ENCODE measurements at places on chromosomes 6 and 20.

DNA sequence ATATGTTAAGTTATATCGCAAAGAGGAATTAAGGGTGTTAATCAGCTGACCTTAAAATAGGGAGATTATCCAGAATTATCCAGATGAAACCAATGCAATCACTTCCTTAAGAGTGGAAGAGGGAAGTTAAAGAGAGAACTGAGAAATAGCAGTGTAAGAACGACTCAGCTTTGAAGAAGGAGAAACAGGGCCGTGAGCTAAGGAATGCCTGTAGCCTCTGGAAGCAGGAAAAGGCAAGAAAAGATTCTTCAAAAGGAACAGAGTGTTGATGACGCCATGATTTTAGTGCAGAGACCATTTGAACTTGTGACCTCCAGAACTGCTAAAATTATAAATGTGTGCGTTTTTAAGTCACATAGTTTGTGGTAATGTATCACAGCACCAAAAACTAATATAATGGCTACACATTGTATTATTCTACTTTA, 32.7 kb downstream of the ILRUN start:
- DNase-seq: no peak

GRCh38 chr6:91476000-91476399, 889.1 kb upstream of the MAP3K7 start:
- peak; percentile 92 for DNase-seq

GRCh38 chr6:8077991-8078390, 13.8 kb upstream of the BLOC1S5 start:
- no peak for DNase-seq

- no peak for DNase-seq
Measured at GRCh38 chr6:79330704-79331103, 96.2 kb upstream of the HMGN3 start.

- DNase-seq: no peak
Measured at GRCh38 chr6:147615659-147616456, 107.4 kb downstream of the SAMD5 start.

- no peak for DNase-seq
Measured at GRCh38 chr6:108739496-108740330, 108.5 kb upstream of the ARMC2 start.

- no peak for DNase-seq
Measured at GRCh38 chr6:26129656-26130055, 42.4 kb downstream of the HFE start.

DNA sequence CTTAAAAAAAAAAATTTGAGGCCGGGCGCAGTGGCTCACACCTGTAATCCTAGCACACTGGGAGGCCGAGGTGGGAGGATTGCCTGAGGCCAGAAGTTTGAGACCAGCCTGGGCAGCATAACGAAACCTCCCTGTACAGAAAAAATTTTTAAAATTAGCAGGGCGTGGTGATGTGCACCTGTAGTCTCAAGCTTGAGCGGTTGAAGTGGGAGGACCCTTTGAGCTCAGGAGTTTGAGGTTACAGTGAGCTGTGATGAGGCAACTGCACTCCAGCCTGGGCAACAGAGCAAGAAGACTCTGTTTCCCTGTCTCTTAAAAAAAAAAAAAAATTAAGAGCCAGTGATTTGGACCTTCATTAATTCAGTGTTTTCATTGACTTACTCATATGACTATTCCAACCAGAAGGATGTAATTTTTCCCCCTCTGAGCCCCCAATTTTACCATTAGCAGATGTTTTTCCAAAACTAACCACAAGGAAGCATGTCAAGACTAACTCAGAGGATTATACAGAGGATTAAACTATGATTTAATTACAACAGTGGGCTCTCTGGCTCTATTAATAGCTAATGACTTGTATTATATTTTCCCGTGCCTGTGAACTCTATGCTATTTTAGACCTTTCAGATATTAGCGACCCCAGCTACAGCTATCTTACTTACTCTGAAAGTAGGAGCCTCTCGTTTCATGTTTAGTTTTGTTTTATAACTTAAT, 75.1 kb downstream of the ARID1B start:
- DNase-seq: no peak

- DNase-seq: peak; percentile 46
Measured at GRCh38 chr6:154842833-154843232, 109.6 kb downstream of the SCAF8 start.

- no peak for DNase-seq
Measured at GRCh38 chr20:57391439-57392301, 474 bp downstream of the RBM38 start.

DNA sequence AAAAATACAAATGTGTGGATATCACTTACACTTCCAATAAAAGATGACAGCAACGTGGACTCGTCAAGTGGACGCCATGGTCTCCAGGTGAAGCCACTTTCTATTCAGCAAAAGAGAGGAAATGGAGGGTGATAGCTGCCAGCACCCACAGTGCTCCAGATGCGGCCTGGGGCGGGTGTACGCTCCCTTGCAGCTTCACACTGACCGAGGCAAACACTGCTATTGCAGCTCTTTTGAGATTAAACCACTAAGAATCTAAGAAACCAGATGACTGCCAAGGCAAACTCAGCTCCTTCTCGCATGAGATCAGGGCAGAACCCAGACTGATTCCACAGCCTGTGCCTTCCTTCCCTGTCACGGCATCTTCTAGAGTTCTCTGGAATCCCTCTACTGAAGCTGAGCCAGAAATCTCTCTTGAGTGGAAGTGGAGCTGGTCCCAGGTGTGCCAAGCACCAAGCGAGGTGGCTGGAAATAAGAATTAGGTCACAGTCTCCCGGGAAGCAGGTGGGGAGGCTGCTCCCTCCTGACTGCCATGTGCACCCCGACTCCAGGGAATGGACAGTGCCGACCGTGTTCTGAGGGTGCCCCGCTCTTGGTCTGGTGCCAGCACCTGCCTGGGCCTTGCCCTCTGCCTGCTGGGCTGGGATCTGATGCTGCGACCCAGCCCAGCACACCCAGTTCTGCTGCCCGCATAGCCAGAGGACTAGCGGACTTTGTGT, 90.1 kb upstream of the AFDN start:
- DNase-seq: no peak

GRCh38 chr6:116586738-116587137, 15.4 kb downstream of the RWDD1 start:
- no peak for DNase-seq

DNA sequence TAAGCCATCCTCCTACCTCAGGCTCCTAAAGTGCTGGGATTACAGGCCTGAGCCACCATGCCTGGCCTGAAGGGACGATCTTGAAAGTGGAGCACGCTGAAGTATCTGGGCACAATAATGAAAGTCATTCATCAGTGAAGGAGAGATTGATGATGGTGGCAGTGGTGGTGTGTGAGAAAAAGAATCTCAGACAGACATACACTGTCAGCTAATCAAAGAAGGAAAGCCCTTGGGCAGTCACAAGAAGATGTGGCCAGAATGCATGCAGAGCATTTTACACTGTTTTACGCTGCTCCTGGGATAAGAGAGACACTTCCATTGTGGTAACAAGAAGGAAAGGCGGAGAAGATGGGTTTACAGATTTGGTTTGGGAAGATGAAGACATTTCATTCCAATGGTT, 20.4 kb upstream of the BMP6 start:
- no peak for DNase-seq

DNA sequence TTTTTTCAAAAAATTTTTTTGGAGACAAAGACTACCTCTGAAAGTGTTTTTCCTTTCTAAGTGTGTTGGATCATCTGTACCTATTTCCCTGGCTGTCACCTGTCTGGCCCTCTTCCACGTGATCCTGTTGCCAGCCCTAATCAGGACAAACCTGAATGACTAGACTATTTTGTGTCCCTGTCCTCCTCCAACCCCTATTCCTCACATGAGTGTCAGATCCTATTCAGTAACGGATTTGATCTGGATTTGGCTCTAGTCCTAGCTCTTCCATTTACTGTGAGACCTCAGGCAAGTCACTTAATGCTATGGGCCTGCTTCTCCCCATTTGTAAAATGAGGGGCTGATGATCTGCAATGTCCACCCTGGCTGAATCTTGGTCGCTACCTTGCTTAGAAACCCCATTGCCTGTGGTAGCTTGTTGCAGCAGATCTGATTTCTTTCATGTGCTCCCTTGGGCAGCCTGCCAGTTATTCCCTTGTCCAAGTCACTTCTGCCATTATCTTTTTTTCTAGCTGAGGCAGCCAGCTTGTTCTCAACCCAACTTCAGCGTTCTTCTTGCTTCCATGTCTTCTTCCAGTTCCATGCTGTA, 4.8 kb downstream of the PHF20 start:
- peak; percentile 66 for DNase-seq

DNA sequence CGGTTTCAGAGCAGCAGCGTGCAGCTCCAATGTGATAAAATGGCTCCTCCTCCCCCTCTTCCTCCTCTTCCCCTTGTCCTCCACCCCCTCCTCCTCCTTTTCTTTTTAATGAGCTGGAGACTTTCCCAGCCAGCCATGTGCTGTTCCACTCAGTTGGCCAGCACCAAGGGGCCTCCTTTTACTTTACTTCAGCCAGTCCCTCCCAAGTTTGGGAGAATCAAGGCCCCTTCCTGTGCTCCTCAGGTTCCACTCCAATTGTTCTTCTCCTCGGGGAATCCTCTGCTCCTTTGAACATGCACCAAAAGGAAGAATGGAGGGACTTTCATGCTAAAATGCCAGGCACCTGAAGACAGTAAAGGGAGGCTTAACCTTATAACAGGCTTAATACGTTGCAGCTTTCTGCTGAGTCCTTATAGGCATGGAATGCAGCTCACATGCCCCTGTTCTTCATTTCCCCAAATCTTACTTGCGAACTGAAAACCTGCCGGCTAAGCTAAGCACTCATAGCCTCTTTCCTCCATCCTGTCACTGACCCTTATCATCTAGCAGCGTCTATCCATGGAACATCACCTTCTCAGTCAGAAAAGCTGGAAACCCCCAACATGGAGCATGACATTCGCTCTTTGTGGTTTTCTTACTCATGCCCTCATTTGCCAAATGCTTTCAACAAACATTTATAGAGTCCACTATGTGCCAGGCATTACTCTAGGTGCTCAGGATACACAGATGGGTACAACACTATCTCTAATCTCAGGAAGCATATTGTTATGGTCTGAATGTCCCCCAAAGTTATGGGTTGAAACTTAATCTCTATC, 170.6 kb downstream of the PHACTR1 start:
- no peak for DNase-seq

- DNase-seq: no peak
Measured at GRCh38 chr6:165599596-165600487, 63.2 kb downstream of the PDE10A start.

GRCh38 chr6:37686111-37686510, 11.6 kb downstream of the MDGA1 start:
- no peak for DNase-seq
